Inflammatory macrophage treated with lipopolysaccharide for 1 hour (primary cell): ENCODE measurements at places on chromosomes 6 and 20.

DNA sequence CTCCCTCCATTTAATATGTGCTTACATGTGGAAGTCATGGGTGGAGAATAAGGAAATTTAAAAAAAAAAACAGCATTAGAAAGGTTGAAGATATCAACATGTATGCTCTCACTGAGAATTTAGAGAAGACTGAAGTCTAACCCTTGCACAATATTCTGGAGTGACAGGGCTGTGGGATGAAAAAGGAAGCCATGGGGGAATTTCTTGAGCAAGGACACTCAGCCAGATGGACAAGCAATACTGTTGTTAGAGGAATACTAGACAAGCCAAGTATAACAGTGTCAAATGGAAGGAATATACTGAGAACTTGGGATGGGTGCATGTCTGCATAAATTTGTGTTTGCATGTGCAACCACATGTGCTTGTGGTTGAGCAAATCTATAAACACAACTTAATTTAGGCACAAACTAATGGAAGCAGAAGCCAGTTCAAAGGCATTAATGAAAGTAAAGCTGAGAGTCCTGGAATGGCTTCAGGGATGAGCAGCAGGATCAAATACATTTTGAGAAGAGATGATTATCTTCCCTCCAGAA lies 119.7 kb downstream of the ADGRB3 start:
- peak; percentile 33 for DNase-seq

DNA sequence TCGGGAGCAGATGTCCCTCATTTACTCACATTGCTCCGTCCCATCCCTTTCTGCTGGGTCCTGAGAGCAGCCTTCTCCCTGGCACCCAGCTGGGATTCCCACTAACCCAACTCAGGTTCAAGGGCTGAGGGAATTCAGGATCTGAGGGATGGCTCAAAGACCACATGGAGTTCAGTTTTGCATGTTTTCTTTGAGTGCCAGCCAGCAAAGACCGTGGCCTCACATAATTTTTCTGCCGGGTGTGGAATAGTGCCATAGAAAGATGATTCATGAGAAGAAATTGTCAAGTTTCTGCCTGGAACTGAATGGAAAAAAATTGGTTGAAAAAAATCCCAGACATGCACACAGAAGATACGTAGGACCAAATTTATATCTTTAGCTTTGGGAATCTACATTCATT lies 168.6 kb downstream of the CD83 start:
- no peak for DNase-seq

GRCh38 chr20:42336576-42336975 lies 718.4 kb upstream of the CHD6 start:
- no peak for DNase-seq

GRCh38 chr6:108874470-108875160 lies 26.4 kb downstream of the ARMC2 start:
- peak; percentile 95 for DNase-seq

DNA sequence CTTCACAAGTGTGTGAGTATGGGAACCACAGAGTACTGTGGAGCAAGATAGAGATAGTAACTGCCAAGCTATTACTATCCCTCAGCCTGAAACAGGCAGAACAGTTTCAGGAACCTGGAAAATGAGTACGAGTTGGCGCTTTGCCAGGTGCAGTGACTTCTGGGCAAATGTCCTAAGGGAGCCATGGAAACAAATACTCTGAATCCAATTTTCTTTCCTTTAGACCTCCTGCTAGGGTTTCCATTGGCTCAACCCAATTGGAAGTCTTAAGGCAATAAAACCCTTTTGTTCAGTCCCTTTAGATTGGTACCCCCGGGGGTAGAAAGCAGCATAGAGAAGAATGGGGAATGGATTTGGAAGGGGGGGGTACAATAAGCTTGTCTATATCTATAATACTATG lies 205.0 kb upstream of the EPHA7 start:
- DNase-seq, result no peak

- peak; percentile 49 for DNase-seq
These were observed 33.2 kb upstream of the TAF8 start for GRCh38 chr6:42017021-42017643.
